Bronchial epithelial cell (primary cell): ENCODE measurements at places on chromosomes 3 and 15. TPM values are rescaled to one million over a fixed set of nuclear protein-coding genes. Genes with fewer than 3 reads are reported as not detected.

DNA sequence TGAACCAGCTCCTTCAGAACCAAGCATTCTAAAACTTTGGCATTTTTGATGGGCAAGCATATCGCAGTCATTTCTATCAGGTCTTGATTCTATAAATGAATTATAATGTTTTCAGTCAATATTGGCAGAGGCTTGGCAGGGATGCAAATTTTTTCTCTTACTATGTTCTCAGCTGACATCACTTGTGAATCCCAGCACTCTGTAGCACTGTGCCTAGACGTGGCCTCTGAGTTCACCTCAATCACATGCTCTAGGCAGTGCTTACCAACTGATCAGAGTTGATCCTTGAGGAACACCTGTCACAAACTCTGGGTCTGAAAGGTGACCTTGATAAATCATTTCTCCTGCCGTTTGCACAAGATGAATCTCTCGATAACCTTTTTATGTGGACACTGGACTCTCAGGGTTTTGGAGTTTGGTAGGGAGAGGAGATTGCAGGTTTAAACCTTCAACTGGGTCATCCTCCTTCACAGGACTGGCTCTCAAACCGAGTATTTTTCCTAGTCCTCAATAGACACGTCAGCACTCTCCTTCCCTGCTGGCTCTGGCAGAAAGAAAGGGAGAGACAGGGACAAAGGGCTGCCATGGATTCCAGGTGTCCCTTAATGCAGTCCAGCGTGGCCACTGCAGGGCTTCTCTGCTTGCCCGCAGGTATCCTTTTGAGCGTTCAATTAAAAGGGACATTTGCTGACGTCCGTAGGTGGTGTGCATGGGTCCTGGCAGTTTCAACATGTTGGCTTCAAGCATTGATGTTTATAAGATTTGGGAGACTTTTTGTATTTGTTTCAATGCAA is 222.3 kb upstream of the CMC1 start:
- no peak for DNase-seq

DNA sequence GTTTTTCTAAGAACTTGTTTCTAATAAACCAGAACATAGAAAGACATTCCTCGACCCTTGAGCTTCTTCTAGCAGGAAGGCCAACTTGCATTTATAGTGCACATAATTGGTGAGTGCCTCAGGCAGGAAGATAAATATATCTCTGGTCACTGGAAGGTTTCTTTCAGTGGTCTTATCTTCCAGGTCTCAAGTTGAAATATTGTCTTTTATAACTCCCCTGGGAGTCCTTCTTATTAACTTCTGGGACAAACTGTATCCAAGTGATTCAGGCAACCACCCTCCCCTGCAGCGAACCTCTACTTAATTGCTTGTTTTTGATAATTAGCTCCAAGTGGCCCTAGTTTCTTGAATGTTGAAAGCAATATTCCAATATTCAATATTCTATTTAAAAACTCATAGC is 346.8 kb upstream of the GOLIM4 start:
- no peak for DNase-seq

DNA sequence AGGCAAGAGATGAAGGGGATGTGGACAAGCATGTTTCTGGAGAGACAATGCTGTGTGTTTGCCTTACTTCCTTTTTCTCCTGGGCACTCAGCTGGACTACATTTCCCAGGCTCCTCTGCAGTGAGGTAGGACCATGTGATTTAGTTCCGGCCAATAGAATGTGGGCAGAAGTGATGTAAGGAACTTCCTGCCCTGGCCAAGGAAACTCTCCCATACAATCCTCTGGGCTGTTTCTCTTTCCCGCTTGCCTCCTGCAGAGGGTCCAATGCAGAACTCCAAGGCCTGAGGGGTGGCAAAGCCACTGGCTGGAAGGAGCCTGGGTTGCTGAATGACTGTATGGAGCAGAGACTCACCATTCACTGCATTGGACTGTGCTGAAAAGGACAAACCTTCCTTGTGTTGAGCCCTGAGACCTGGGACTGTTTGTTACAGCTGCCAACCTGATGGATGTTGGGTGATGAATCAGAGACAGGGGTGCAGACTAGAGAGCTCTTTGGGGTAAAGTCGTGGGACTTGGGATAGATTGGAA is 82.7 kb upstream of the SLC6A6 start:
- peak; percentile 83 for DNase-seq

Gene GHRL
- 0.13 TPM in 1 of 2 replicates, not detected in the other for total RNA-seq

Gene CATSPER2
- total RNA-seq, result 4.7 TPM in 2 replicates

Gene PSTPIP1
- 0.38 TPM in 1 of 2 replicates, not detected in the other for total RNA-seq
